ENCODE measurements at places on chromosomes 7 and 10. TPM values are rescaled to one million over a fixed set of nuclear protein-coding genes. Genes with fewer than 3 reads are reported as not detected.

The ADAMTS14 gene
- total RNA-seq, result 0.19 TPM

The PDCD4 gene
- total RNA-seq, result 59.0 TPM

The TAS2R3 gene
- total RNA-seq, result 3.8 TPM

The PNLIP gene
- total RNA-seq, result not detected

The POLR2J3 gene
- total RNA-seq, result 76.6 TPM

Measured in activated T-helper 17 cell treated with anti-CD3 and anti-CD28 coated beads, Interleukin-2, amount 50 U/mL, for 72 hours (primary cell).